D721Med (cell line): ENCODE measurements at places on chromosomes 7 and 10.

- DNase-seq = no peak
Measured at GRCh38 chr7:131159961-131160361, 167.7 kb upstream of the MKLN1 start.

GRCh38 chr10:118457824-118458428 is 115.8 kb upstream of the FAM204A start:
- DNase-seq = no peak

GRCh38 chr10:89263091-89263490 is 11.5 kb upstream of the LIPA start:
- no peak for DNase-seq

DNA sequence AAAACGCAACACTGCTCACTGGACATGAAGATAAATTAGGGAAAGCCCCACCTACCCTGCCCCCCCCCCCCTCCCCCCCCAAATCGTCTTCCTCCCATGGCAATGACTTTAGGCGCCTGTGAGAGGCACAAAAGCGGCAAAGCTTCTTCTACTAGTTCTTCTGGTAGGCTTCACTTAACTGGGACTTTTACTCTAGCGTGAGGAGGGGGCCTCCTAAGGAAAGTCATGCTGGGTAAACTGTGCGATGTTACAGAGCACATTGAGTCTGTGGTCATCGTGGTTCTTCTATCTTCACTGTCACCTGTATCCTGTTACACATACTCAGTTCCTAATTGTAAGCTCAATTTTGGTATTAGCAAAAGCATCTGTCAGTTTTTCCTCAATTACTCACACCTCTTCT is 25.1 kb downstream of the HSPB1 start:
- no peak for DNase-seq

- no peak for DNase-seq
Measured at GRCh38 chr7:24963218-24963617, 16.8 kb downstream of the OSBPL3 start.

DNA sequence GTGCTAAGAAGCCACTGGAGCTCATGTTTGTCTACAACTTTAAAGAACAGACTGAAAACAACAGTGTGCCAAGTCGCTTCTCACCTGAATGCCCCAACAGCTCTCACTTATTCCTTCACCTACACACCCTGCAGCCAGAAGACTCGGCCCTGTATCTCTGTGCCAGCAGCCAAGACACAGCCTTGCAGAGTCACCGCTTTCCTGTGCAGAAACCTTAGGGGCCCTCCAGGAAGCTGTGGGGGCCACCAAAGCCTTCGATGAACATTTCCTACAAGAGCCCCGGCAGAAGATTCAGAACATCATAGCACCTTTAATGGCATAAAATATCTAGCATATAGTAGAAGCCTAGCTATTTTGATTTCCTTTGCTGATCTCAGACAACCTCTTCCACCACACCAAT is 88.0 kb upstream of the PRSS58 start:
- DNase-seq = no peak

DNA sequence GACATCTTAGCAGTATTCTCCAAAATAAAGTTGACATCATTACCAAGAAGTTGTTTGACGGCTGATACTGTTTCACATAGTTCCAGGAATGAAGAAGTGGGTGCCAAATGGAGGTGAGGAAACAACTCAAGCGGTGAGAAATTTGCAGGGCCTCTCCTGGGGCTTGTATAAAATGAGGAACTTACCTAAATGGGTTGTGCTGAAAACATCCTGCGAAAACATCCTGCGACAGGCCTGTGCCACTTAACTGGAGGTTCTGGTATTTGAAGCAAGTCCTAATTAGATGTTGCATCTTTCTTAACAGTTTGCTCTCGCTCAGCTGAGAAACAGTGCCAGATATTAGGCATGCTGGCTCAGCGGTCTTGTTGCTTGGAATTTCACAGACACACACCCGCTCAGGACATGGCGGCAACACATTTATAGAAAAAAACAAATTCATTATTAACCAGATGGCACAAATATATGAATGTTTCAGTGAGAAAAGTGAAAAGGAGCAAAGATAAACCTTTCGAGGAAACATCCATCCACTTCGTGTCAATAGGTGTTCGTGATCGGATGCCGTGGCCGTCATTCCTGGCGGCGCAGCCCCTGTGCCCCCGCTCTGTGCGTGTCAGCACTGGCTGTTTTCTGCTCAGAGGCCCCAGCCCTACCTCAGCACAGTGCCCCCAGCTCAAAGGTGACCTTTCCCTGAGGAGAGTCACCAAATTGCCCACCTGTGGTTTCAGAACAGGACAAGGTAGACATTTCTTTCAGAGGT is 48.1 kb downstream of the CDC123 start:
- DNase-seq = no peak

DNA sequence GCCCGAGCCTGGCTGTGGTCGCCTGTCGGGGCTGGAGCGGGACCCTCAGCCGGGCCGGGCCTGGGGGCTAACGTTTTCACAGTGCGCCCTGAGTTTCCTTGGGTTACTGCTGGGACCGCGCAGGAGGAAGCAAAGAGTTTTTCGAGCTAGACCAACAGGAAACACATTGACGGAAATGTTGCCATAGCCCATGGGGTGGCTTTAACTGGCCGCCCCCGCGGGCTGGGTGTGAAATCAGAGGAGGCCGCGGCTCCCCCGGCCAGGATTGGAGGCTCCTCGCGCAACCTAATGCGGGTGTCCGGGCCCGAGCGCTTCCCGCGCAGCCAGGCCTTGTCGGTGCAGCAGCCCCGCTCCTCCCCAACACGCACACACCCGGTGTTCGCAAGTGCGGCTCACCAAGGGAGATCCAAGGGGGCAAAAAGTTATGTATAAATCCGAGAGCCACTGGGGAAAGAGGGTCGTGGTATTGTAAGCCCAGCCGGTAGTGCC is 1.9 kb downstream of the HHEX start:
- no peak for DNase-seq

DNA sequence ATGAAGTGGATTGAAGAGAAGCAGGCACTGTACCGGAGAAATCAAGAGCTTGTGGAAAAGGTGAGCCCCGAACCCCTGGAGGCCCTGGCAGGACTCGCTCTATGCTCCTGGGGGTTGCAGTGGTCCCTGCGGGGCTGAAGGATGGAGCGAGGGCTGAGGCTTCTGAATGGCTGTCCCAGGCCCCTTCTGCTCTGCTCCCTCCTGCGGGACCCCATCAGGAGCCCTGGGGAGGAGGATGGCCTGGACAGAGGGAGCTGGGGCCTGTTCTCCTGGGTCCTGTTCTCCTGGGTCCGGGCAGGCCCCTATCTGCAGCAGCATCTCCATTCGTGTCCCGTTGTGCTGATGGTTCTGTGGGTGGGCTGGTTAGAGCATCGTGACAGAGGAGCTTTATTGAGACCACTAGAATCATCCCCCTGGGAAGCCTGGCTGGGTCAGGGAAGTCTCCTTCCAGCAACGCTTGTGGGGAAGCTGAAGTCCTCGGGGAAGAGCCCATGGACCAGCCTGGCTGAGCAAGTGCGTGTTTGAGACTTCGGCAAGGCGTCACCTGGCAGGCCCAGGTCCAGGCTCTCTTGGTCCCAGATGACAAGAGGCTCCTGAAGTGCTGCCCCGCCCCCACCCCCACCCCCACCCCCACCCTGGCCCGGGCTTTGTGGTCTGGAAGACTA is 41.1 kb upstream of the DPYSL4 start:
- no peak for DNase-seq

DNA sequence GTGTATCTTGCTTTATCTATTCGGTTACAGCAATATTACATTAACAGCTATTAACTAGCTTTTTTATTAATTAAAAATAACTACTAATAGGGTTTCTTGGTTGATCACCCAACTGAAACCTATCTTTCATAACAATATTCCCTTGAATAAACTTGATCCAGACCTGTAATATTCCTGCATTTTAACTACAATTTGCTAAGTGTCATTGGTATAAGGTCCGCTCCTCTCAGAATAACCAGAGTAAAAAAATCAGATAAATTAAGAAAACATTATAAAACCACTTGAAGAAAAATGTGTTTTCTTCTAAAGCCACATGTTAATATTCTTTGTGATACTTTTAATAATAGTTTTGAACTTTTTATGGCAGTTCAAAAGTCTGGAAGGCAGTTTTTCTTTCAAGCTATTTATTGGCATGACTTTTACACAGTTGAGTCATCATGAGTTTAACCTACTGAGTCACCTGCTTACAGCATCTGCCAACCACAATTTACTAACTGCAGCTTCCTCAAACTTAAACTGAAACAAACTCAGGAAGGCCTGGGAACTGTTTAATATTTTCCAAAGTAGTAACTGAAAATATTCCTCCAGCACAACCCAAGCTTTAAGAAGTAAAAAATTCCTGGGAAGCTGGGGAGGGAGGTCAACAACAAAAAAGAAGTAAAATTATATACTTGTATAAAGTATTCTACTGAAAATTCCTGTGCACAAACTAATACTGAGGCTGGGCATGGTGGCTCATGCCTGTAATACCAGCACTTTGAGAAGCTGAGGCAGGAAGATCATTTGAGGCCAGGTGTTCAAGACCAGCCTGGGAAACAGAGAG is 103.2 kb downstream of the NRBF2 start:
- no peak for DNase-seq

- no peak for DNase-seq
Measured at GRCh38 chr7:45148653-45148973, 9.0 kb upstream of the RAMP3 start.

- no peak for DNase-seq
Measured at GRCh38 chr10:32961895-32962369, 3.9 kb upstream of the ITGB1 start.

DNA sequence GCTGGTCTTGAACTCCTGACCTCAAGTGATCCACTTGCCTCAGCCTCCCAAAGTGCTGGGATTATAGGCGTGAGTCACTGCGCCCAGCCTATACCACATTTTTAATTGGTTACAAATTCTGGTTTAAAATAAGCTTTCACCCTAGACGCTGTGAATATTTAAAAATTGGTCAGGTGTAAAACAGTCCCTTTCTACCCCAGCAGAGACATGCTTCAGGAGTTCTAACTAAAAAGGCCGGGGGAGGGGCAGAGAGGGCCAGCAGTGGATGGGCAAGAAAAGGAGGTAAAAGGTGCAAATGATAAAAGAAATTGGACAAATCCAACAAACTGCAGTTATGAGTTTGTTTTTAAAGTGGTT is 70.0 kb downstream of the WAPL start:
- DNase-seq = no peak

DNA sequence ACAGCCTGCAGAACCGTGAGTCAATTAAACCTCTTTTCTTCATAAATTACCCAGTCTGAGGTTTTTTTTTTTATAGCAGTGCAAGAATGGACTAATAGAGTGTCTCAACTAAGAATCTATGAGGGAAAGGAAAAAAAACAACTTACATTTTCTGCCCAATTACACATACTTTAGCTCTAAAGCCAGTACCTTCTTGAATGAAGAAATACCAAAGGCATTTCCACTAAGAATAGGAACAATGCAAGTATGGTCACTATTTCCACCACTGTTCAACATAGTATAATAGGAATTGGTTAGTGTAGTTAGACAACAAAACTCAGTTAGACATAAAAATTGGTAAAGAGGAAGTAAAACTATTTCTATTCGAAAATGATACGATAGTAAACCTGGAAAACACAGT is 37.6 kb downstream of the MICU1 start:
- no peak for DNase-seq

GRCh38 chr7:2280424-2280823 is 33.8 kb downstream of the SNX8 start:
- no peak for DNase-seq

DNA sequence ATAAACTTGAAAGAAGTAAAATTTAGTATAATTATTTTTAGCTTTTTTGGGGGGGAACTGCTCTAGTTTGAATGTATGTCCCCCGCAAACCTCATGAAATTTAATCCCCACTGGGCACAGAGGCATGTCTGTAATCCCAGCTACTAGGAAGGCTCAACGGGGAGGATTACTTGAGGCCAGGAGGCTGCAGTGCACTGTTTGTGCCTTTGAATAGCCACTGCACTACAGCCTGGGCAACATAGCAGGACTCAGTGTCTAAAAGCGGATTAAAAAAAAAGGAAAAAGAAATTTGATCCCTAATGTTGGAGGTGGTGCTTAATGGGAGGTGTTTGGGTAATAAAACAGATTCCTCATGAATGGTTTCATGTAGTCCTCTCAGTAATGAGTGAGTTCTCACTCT is 43.1 kb upstream of the PHF14 start:
- no peak for DNase-seq

DNA sequence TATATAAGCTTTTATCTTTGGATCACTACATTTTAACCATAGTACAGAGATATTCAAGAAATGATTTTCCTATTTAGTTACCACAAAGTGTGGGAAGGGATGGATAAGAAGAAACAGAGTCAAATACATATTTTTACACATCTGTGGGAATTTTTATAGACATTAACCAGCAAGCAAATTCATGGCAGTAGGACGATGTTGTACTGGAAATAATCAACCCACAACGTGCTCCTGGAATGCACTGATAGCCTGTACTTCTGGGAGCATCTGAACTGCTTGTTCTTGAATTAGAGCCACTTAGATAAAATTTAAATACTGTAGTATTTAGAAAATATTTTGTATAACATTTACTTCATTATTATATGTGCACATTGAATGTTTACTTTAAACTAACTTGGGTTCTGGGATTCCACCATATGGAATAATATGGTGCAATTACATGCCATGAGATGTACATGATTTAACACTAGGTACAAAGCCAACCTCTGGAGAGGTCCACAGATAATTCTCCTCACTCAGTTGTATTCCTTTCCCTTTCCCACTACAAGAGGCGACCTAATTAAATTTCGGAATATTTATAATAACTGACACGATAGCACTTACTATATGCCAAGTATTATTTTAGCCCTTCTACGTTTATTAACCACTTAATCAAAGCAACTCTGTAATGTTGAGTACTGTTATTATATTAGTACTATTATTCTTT is 164.9 kb upstream of the HGF start:
- no peak for DNase-seq

DNA sequence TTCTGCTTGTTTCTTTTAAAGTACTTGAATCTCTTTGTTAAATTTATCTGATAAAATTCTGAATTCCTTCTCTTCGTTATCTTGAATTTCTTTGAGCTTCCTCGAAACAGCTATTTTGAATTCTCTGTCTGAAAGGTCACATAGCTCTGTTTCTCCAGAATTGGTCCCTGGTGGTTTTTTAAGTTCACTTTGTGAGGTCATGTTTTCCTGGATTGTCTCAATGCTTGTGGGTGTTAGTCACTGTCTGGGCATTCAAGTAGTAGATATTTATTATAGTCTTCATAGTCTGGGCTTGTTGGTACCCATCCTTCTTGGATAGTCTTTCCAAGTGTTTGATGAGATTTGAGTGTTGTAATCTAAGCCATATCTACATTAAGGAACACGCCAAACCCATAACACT is 1060.6 kb downstream of the LRMDA start:
- DNase-seq = no peak

GRCh38 chr7:70341446-70341845 is 743.2 kb downstream of the AUTS2 start:
- no peak for DNase-seq

DNA sequence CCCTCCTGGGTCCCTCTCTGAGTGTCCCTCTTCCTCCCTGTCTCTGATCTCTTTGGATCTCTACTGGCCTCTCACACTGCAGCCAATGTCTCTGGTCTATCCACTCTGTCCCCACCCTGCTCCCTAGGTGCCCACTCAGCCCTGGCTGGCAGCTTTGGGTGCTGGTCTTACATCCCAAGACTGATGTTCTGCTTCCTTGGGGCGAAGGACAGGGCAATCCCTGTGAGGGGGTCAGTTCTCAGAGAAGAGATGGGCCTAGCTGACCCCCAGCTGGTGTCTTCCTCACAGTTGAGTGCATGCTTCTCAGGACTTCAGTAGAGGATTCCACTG is 51.7 kb upstream of the CAMK2B start:
- no peak for DNase-seq
